ENCODE measurements at places on chromosomes 3 and 15. TPM values are rescaled to one million over a fixed set of nuclear protein-coding genes. Genes with fewer than 3 reads are reported as not detected.

DNA sequence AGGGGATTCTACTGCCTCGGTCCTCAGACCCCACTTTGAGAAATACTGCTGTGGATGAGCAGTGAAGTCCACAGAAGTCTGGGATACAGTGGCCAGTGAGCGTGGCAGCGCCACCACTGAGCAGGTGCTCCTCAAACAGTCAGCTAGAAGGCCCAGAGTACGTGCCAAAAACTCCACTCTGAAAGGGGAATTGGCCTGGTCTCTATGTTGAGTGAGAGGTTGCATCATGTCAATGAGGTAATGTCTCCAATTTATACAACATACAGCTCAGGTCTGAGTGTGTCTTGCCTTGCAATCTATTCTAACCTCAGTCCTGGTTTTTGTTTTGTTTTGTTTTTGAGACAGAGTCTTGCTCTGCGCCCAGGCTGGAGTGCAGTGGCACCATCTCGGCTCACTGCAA, 53.3 kb upstream of the ETV5 start:
- no peaks in the 10 kb centered on the region for H3K4me1 ChIP-seq
- no peaks in the 10 kb centered on the region for H3K27me3 ChIP-seq
- DNase-seq, result no peak
- H3K4me3 ChIP-seq, result no peak overlapping the region
- peaks cover 6% of the 10 kb centered on the region for H3K36me3 ChIP-seq
- no peak overlapping the region for H3K27ac ChIP-seq

DNA sequence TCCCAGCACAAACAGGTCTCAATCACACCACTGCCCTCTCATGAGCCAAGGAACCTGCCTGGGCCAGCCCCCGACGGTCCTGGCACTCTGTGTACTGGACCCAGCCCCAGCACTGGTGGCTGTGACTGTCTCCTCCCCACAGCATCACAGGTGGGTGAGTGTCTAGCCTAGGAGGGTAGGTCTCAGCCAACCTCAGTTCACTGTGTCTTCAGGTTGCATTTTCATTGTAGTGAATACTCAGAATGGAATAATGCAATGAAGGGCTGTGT, 163.4 kb upstream of the NSMCE3 start:
- no peak overlapping the region for H3K4me3 ChIP-seq
- H3K27me3 ChIP-seq, result no peaks in the 10 kb centered on the region
- no peak for DNase-seq
- H3K36me3 ChIP-seq, result no peaks in the 10 kb centered on the region
- no peak overlapping the region for H3K27ac ChIP-seq

The CA12 gene
- total RNA-seq, result 10.7 TPM

DNA sequence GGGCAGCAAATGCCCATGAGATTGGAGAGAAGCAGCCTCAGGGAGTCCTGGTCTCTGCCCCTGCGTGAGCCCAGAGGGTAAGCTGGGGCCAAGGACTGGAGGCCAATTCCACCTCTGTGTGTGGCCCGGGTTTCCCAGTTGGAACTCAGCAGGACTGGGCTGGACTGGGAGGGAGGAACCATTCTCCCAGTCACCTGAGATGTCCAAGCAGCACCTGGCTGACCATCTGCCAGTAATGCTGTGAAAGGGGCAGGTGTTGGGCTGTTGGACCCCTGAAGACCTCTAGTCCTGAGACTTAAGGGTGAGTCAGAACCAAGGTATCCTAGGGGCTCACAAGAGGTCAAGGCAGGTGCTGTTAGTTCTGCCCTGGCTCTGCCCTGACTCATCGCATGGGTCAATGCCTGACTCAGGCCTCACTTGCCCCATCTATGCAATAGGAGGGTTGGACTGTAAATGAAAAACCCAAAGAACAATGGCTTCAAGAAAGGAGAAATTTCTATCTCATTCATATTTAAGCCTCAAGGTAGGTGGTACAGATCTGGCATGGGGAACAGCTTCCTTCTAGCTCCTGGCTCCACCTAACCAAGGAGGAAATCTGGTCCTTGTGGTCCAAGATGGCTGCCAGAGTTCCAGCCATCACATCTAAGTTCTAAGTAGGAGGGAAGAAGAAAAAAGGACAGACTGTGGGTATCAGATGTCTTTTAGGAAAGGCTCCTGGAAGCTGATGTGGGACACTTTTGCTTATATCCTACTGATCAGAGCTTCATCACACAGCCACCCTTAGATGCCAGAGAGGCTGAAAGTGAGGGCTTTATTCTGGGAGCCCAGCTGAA, 111.3 kb downstream of the FBLN2 start:
- no peak overlapping the region for H3K4me3 ChIP-seq
- H3K27me3 ChIP-seq, result no peaks in the 10 kb centered on the region
- no peaks in the 10 kb centered on the region for H3K4me1 ChIP-seq
- no peaks in the 10 kb centered on the region for H3K36me3 ChIP-seq
- no peak for DNase-seq

- H3K27me3 ChIP-seq, result no peaks in the 10 kb centered on the region
- H3K36me3 ChIP-seq, result peaks cover 2% of the 10 kb centered on the region
- no peak overlapping the region for H3K27ac ChIP-seq
- no peak overlapping the region for H3K4me3 ChIP-seq
- DNase-seq, result no peak
These were observed 126.7 kb downstream of the UACA start for GRCh38 chr15:70636540-70637165.

DNA sequence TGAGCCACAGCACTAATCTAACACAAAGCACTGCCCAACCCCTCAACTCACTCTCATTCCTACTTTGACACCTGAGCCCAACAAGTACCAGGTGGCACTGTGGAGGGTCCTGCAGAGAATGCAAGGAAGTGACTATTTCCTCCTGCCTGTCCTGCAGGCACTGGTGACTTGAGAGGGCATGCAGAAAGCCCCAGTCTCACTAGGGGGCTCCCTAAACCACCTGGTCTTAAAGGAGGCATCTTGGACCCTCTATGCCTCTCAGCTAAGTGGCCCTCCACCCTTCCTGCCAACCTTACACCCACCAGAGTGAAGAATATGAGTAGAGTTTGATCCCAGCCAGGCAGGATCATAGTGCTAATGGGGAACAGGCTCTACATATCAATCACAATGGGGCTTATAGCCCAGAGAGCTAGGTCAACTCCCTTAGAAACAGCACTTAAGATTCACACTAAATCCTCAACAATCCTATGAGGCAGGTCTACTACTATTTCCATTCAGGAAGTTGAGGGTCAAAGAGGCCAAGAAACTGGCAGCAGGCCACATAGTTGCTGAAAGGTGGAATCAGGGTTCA, 15.2 kb downstream of the TRAIP start:
- H3K4me1 ChIP-seq, result no peaks in the 10 kb centered on the region
- H3K27ac ChIP-seq, result no peak overlapping the region
- H3K4me3 ChIP-seq, result no peak overlapping the region
- no peak for DNase-seq
- no peaks in the 10 kb centered on the region for H3K36me3 ChIP-seq
- no peaks in the 10 kb centered on the region for H3K27me3 ChIP-seq

The OSTN gene
- total RNA-seq, result not detected

- DNase-seq, result no peak
- H3K4me3 ChIP-seq, result peak overlapping the region; percentile 66
- H3K4me1 ChIP-seq, result peaks cover 14% of the 10 kb centered on the region
- peaks cover 6% of the 10 kb centered on the region for H3K36me3 ChIP-seq
- H3K27me3 ChIP-seq, result no peaks in the 10 kb centered on the region
These were observed 90.7 kb downstream of the TIGIT start for GRCh38 chr3:114384558-114384903.

DNA sequence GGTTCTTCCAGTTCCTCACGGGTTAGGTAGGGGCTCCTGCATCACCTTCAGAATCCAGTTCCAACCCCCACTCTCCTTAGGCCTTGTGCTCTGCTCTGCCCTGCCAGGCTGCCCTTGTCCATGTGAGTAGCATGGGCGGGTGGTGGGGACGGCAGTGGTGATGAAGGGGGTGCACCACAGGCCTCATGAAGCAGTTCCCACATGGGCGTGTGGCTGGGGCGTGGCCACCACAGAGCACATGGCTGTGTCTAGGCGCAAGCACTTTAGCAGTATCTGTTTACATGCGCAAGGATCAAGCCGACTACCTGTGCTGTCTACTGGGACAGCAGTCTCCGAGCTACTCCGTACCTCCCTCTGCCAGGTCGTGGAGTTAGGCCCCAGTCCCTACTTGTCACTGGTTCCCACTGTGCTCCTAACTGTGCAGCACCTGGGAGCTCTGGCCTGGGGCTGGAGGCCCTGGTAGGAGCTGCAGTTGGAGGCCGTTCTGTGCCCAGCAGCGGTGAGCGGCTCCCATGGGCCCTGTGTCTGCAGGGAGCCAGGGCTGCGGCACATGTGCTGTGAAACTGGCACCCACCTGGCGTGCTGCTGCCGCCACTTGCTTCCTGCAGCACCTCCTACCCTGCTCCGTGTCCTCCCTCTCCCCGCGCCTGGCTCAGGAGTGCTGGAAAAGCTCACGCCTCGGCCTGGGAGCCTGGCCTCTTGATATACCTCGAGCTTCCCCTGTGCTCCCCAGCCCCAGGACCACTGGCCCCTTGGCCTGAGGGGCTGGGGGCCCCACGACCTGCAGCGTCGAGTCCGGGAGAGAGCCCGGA, 53.5 kb downstream of the PLXNA1 start:
- DNase-seq, result no peak
- H3K27ac ChIP-seq, result peak overlapping the region; percentile 62
- no peaks in the 10 kb centered on the region for H3K27me3 ChIP-seq
- peaks cover 33% of the 10 kb centered on the region for H3K36me3 ChIP-seq
- H3K4me1 ChIP-seq, result no peaks in the 10 kb centered on the region

DNA sequence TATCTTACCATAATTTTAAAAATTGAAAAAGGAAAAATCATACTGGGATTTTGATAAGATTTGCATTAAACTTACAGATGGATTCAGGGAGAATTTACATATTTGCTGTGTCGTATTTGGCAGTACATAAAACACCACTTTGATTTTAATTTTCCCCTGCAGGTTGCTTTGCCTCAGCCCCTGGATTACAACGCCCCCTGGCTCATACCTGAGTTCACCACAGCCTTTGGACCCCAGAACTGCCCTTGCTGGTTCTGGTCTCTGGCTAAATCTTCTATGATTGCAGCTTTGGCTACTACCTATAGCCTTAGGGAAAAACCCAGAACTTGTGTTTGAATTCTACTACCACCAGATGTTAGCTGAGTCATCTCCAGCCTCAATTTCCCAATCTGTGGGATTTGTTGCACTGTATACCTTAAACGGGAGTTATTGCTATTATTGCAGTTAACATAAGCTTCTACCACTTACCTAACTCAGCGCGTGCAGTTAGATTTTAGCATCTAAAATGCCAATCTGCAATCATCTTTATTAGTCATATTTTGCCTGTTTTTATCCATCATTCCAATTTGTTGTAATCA, 315.7 kb upstream of the GADL1 start:
- H3K27ac ChIP-seq, result no peak overlapping the region
- no peak for DNase-seq
- H3K36me3 ChIP-seq, result no peaks in the 10 kb centered on the region
- no peaks in the 10 kb centered on the region for H3K27me3 ChIP-seq

The MTMR10 gene
- 4.5 TPM for total RNA-seq

DNA sequence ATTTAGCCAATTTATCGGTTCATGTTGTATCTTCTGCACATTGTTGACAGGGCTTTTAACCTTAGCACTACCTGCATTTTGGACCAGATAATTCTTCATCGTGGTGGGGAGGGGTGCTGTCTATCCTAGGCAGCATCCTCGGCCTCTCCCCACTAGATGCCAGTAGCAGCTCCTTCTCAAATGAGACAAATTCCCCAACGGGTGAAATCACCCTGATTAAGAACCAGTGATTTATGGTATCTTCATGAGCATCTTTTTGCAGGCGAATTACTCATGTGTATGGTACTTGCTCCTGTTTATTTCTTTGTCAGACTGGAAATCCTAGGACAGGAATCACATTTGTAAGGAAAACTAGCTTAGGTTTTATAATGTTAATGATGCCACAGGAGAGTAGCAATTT, 68.0 kb downstream of the C3orf70 start:
- no peaks in the 10 kb centered on the region for H3K4me1 ChIP-seq
- no peaks in the 10 kb centered on the region for H3K27me3 ChIP-seq
- no peak overlapping the region for H3K4me3 ChIP-seq
- peaks cover 8% of the 10 kb centered on the region for H3K36me3 ChIP-seq
- no peak for DNase-seq
- no peak overlapping the region for H3K27ac ChIP-seq

- H3K4me1 ChIP-seq, result no peaks in the 10 kb centered on the region
- no peak overlapping the region for H3K4me3 ChIP-seq
- H3K27ac ChIP-seq, result no peak overlapping the region
- no peak for DNase-seq
- H3K27me3 ChIP-seq, result no peaks in the 10 kb centered on the region
- no peaks in the 10 kb centered on the region for H3K36me3 ChIP-seq
These were observed 20.2 kb downstream of the RNF13 start for GRCh38 chr3:149833241-149833640.

DNA sequence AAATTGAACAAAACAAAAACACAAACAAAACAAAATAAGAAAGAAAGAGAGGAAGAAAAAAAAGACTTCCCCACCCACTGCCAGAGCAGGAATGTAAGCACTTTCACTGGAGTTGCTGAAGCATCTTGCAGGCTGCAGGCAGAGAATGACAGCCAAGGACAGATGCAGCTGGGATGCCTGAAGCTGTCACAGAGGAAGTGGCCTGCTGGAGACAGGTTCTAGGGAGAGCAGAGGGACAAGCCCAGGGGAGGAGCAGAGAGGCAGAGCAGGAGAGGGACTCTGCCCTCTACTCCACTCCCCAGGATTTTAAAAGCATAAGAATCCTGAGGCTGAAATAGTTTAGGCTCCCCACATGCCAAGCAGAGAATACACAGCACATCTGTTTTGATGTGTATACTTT, 326.2 kb downstream of the TUSC7 start:
- H3K27me3 ChIP-seq, result no peaks in the 10 kb centered on the region
- no peak for DNase-seq
- H3K27ac ChIP-seq, result peak overlapping the region; percentile 61
- H3K36me3 ChIP-seq, result no peaks in the 10 kb centered on the region
- no peak overlapping the region for H3K4me3 ChIP-seq

The SV2B gene
- total RNA-seq, result 0.11 TPM

- peaks cover 6% of the 10 kb centered on the region for H3K4me1 ChIP-seq
- DNase-seq, result no peak
- H3K36me3 ChIP-seq, result no peaks in the 10 kb centered on the region
- H3K27ac ChIP-seq, result no peak overlapping the region
These were observed 267.8 kb downstream of the RAP2B start for GRCh38 chr3:153429821-153430220.

- H3K27me3 ChIP-seq, result no peaks in the 10 kb centered on the region
- H3K4me1 ChIP-seq, result no peaks in the 10 kb centered on the region
- H3K27ac ChIP-seq, result no peak overlapping the region
These were observed 52.8 kb downstream of the RHCG start for GRCh38 chr15:89443581-89443980.

DNA sequence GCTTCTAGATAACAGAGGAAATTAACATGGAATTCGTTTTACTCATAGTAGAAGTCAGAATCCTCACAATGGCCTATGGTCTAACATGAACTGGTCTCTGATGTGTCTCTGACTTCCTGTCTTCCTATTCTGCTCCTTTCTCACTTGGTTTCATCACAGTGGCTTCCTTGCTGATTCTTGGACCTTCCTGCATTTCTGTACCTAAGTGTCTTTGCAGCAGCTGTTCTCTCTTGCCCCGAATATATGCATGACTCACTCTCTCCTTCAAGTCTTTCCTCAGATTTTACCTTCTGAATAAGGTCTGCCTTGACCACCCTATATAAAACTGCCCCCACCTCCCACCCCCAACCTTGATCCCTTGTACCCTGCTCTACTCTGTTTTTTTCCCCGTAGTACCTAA, 14.1 kb downstream of the ARL13B start:
- H3K4me3 ChIP-seq, result no peak overlapping the region
- no peak overlapping the region for H3K27ac ChIP-seq
- H3K36me3 ChIP-seq, result no peaks in the 10 kb centered on the region
- DNase-seq, result no peak
- no peaks in the 10 kb centered on the region for H3K27me3 ChIP-seq

Data from ascending aorta (tissue), 2 donors.